H1 (cell line): ENCODE measurements at places on chromosomes 5 and 9.

DNA sequence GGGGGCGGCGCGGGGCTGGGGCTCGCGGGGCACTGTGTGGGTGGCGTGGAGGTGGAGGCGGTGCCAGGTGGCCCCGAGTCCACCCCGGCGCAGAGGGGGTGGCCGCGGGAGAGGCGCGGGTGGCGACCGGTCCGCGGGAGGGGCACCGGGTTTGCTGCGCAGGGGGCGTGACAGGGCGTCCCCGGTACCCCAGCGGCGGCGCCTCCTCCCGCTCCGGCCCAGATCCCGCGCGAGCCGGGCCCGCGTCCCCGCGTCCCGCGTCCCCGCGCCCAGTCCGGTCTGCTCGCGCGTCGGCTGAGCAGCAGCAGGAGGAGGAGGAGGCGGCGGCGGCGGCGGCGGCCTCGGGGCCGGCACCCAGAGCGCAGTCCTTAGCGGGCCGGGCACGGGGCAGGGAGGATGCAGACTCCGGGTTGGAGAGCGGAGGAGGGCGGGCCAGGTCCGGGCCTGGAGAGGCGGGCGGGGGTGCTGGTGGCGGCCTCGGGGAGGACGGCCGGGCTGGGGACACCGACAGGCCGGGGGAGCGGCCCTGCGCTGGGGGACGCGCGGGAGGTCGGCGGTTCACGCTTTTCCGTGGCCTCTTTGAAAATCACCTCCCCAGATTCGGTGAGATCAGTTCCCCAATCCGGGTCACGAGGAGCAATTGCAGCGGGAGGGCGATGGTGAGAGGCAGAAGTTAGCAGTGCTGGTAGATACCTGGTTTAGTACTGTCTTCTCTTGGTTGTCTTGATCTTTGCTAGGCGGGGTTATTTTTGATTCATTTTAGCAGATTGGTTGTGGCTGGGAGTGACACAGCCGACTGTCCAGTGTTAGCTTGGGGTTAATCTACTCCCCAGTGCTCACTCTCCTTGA is 1.7 kb downstream of the TRIO start:
- no peaks in the 10 kb centered on the region for H3K36me3 ChIP-seq
- H3K4me3 ChIP-seq = peak overlapping the region; percentile 88
- no peak overlapping the region for H3K27ac ChIP-seq
- H3K27me3 ChIP-seq = no peaks in the 10 kb centered on the region

DNA sequence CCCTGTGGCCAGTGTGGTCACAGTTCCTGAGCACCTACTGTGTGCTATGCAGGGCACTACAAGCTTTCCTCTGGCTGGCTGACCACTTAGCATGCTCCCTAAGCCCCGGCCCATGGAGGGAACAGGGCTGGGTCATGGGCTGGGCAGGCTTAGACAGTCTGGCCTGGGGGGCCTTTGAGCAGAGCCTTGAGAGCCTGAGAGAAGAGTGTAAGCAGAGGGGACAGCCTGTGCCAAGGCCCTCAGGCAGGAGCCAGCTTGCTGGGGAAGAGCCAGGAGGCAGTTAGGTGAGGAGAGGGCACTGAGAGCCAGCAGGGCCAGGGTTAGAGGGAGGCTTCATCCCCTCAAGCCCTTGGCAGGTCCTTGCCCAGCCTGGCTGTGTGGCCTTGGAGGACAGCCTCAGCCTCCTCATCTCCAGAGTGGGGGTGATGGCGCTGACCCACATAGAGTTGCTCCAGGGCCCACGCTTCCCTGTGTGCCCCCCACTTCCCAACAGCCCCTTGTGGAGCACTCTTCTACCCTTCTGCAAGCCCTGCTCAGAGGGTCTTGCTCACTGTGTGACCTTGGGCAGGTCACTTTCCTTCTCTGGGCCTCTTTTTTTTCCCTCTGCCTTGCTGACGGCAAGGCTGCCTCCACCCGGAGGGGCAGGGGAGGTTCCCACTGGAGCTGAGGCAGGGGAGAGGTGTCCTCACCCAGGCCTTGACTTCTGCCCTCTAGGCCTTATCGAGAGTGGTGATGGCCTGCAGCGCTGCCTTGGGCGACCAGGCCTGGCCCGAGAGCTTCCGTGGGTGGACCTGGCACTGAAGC is 107.1 kb downstream of the PHF2 start:
- no peaks in the 10 kb centered on the region for H3K4me1 ChIP-seq
- H3K27ac ChIP-seq = no peak overlapping the region
- H3K36me3 ChIP-seq = no peaks in the 10 kb centered on the region
- H3K27me3 ChIP-seq = no peaks in the 10 kb centered on the region

DNA sequence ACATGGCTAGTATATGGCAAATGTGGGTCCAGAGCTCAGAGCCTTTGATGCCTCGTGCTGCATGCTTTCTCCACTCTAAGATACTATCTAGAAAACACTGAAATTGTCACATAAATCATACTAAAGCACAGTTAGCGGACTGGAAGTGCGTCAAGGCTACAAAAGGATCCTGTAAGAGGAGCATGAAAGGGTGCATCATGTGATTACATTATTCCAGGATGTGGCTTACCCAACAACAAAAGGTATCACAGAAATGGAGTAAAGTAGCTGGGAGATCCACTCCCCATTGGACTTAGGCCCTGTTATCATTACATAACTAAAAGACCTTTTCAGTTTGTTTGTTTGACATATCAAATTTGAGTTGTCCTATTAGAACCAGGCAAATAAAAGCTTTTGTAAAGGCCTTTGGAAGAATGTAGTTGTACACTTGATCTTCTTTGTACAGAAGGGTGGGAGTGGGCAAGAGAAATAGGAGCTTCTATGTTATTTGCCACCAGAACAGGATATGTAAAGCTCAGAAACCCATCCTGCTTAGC is 6.9 kb downstream of the SLC31A1 start:
- no peak overlapping the region for H3K4me3 ChIP-seq
- H3K4me1 ChIP-seq = no peaks in the 10 kb centered on the region
- no peaks in the 10 kb centered on the region for H3K36me3 ChIP-seq
- no peak for DNase-seq

GRCh38 chr9:136233411-136233810 is 12.2 kb downstream of the QSOX2 start:
- no peak overlapping the region for H3K27ac ChIP-seq
- no peak for DNase-seq
- no peaks in the 10 kb centered on the region for H3K27me3 ChIP-seq
- H3K4me3 ChIP-seq = no peak overlapping the region

GRCh38 chr5:1127959-1128785 is 16.3 kb upstream of the SLC12A7 start:
- H3K36me3 ChIP-seq = no peaks in the 10 kb centered on the region
- no peak for DNase-seq
- no peak overlapping the region for H3K27ac ChIP-seq
- no peaks in the 10 kb centered on the region for H3K4me1 ChIP-seq
- no peak overlapping the region for H3K4me3 ChIP-seq
- no peaks in the 10 kb centered on the region for H3K27me3 ChIP-seq

- no peak overlapping the region for H3K27ac ChIP-seq
- no peaks in the 10 kb centered on the region for H3K36me3 ChIP-seq
- no peaks in the 10 kb centered on the region for H3K27me3 ChIP-seq
- no peak for DNase-seq
- H3K4me3 ChIP-seq = no peak overlapping the region
- no peaks in the 10 kb centered on the region for H3K4me1 ChIP-seq
Observed at GRCh38 chr5:170597109-170597751, 93.4 kb downstream of the KCNIP1 start.

DNA sequence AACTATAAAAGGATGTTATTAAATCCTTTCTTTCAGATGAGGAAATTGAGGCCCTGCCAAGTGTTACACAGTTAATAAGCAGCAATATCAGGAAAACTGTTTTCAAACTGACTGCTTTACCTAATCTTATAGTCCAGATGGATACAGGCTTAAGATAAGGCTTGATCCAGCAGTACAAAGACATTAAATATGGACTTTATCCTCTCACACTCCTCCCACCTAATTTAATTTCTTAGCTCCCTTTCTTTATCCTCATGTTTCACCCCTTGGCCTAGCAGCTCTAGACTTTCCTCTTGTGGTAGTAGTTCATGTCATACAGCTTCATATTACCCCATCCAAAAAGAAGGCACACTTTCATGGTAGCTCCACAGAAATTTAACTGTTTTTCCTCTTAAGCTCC is 164.5 kb downstream of the BAAT start:
- H3K4me3 ChIP-seq = no peak overlapping the region
- no peak for DNase-seq
- no peaks in the 10 kb centered on the region for H3K27me3 ChIP-seq
- no peak overlapping the region for H3K27ac ChIP-seq

- no peaks in the 10 kb centered on the region for H3K27me3 ChIP-seq
- no peaks in the 10 kb centered on the region for H3K36me3 ChIP-seq
- no peak overlapping the region for H3K4me3 ChIP-seq
- DNase-seq = no peak
Observed at GRCh38 chr5:139531772-139532169, 29.4 kb upstream of the UBE2D2 start.

DNA sequence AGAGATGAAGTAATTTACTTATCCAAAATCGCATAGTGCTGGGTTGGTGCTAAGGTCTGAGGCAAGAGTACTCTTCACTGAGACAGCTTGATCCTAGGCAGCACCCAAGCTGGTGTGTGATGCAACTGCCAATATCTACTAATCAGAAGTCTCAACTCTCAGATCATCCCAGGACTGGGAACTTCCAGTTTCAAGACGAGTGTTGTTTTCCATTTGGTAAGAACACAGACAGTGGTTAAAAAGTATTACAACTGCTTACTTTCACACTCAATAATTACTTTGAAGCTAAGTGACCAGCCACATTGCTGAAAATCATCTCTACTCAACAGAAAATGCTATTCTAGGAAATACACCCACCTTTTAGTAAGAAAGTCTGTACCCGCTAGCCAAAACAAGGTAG is 45.3 kb downstream of the FBXW11 start:
- DNase-seq = no peak
- H3K27me3 ChIP-seq = no peaks in the 10 kb centered on the region
- H3K4me3 ChIP-seq = no peak overlapping the region
- peaks cover 9% of the 10 kb centered on the region for H3K4me1 ChIP-seq
- no peaks in the 10 kb centered on the region for H3K36me3 ChIP-seq
- H3K27ac ChIP-seq = no peak overlapping the region

GRCh38 chr5:136084698-136085097 is 47.9 kb upstream of the SMAD5 start:
- H3K4me3 ChIP-seq = no peak overlapping the region
- no peaks in the 10 kb centered on the region for H3K36me3 ChIP-seq
- H3K27ac ChIP-seq = no peak overlapping the region
- no peak for DNase-seq
- no peaks in the 10 kb centered on the region for H3K27me3 ChIP-seq

DNA sequence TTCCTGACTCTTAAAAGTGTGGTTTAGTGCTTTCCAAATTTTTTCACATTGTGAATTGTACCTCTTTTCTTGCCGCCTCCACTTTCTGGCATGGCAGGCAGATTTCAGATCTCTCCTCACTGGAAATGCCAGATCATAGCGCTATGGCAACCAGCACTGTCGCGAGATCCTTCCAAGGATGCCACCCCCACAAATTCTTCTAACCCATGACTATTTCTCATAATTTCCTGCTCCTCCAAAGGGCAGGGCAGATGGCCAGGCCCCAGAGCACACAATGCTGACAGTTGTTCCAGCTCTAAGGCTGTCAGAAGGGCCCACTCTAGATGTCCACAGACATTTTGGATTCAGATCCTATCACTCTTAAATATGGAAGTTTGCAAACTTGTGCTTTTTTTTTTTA is 446.2 kb upstream of the RIOK2 start:
- H3K4me1 ChIP-seq = no peaks in the 10 kb centered on the region
- H3K27me3 ChIP-seq = no peaks in the 10 kb centered on the region
- no peak overlapping the region for H3K27ac ChIP-seq
- no peaks in the 10 kb centered on the region for H3K36me3 ChIP-seq
- no peak overlapping the region for H3K4me3 ChIP-seq

DNA sequence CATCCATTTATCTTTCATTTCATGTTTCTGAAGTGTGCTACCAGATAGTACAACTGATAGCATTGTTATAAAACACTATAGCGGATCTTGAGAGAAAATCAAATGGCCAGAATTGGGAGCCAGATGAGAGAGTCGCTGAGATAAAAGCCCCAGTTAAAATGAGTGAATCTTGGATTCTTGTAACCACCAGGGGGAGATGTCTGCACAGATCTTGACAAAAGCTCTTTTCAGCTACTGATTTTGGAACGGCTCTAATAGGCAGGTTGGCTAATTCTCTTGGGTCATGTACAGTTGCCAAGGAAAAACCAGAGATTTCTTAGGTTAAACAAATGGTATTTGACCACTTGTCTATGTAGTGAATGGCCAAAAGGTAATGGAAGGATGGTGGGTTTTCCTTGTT is 21.7 kb downstream of the F2RL2 start:
- H3K27me3 ChIP-seq = no peaks in the 10 kb centered on the region
- no peak for DNase-seq
- no peaks in the 10 kb centered on the region for H3K4me1 ChIP-seq
- no peak overlapping the region for H3K4me3 ChIP-seq
- H3K36me3 ChIP-seq = no peaks in the 10 kb centered on the region; the same call in 1 of the 2 replicates

- no peaks in the 10 kb centered on the region for H3K27me3 ChIP-seq
- no peak overlapping the region for H3K27ac ChIP-seq
Observed at GRCh38 chr9:134386951-134387831, 60.9 kb downstream of the RXRA start.

DNA sequence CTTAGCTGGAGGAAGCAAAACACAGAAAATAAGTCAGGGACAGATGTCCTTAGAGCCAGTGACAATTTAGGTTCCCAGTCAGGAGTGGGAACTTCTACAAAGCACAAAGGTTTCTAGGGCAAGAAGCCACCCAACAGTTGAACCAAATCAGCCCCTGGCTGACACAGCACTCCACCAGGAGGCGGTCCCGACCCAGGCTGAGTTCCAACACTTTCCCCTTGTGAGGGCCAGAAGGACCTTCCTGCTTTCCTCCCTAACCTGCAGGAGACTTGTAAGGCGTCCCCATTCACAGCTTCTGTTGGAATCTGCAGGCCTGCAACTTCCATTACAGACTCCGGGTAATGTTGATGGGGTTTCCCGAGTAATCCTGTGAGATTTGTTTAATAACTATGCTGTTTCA is 416.4 kb upstream of the IRX1 start:
- no peaks in the 10 kb centered on the region for H3K27me3 ChIP-seq
- 0 out of 2 replicates have a peak, but pooled peaks cover 5% of the 10 kb centered on the region for H3K4me1 ChIP-seq
- H3K36me3 ChIP-seq = no peaks in the 10 kb centered on the region
- no peak for DNase-seq

DNA sequence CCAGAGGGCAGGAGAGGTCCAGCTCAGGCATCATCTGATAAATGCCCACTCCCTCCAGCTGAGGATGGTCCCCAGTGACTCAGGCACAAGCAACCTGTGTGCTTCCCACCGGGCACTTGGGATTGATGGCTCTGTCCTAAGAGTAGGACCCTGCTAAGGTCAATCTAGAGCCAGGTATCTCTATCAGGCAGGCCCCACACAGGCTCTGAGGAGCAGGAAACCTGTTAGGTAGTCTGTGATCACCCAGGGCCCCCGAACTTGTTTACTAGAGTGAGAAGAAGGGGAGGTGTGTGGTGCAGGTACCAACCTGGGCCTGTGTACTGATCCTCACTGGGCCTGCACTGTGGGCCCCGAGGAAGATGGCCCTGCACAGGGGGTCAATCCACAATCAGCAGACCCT is 119.6 kb upstream of the FSTL4 start:
- no peak overlapping the region for H3K4me3 ChIP-seq
- no peaks in the 10 kb centered on the region for H3K36me3 ChIP-seq
- no peaks in the 10 kb centered on the region for H3K27me3 ChIP-seq
- no peak for DNase-seq
- H3K27ac ChIP-seq = no peak overlapping the region
- no peaks in the 10 kb centered on the region for H3K4me1 ChIP-seq
